Activated naive CD8-positive, alpha-beta T cell treated with anti-CD3 and anti-CD28 coated beads for 36 hours (primary cell): ENCODE measurements at places on chromosomes 2 and 18. TPM values are rescaled to one million over a fixed set of nuclear protein-coding genes. Genes with fewer than 3 reads are reported as not detected.

- no peak overlapping the region for H3K27ac ChIP-seq
- H3K4me1 ChIP-seq = no peaks in the 10 kb centered on the region
- no peak for DNase-seq
- H3K4me3 ChIP-seq = no peak overlapping the region
- H3K27me3 ChIP-seq = no peaks in the 10 kb centered on the region
- no peaks in the 10 kb centered on the region for H3K36me3 ChIP-seq
Observed at GRCh38 chr2:201830666-201831065, 24.3 kb downstream of the CDK15 start.

COLEC11 gene
- total RNA-seq = 0.52 TPM

DNA sequence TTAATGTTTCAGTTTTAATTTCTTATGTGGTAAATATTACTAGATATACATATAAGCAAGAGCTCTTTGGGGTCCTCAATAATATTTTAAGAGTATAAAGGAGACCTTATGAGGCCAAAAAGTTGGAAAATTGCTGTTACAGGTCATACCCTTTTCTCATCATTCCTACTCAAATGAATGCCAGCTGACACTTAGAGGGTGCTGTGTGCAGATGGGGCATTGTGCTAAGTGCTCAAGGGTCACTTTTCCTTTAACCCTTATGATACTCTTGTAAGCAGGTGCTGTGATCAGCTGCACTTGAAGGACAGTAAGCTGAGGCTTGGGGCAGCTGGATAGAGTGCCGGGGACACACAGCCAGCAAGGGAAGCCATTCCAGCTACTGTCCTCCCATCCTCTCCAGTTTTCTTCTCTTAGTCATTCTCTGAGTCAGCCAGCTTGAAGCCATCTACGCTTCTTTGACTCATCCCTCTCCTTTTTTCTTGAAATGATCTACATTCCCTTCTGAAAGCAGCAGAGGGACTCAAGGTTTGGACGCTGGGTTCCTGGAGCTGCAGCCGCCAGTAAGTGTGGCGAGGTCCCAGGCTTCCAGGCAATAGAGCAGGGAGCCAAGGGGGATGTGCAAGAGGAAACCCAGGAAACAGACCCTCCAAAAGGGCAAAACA is 42.0 kb upstream of the CREB1 start:
- no peak for DNase-seq
- H3K27ac ChIP-seq = no peak overlapping the region

DSC3 gene
- 0.56 TPM for total RNA-seq

TCF23 gene
- not detected for total RNA-seq

LRRTM4 gene
- total RNA-seq = not detected

TCF4 gene
- total RNA-seq = 1.4 TPM

GRCh38 chr2:46644690-46645385 is 165.5 kb downstream of the TMEM247 start:
- H3K27me3 ChIP-seq = no peaks in the 10 kb centered on the region
- peaks cover 6% of the 10 kb centered on the region for H3K4me1 ChIP-seq
- no peak overlapping the region for H3K4me3 ChIP-seq
- DNase-seq = no peak
- no peak overlapping the region for H3K27ac ChIP-seq

GRCh38 chr2:107634172-107634571 is 192.5 kb upstream of the RGPD4 start:
- no peaks in the 10 kb centered on the region for H3K4me1 ChIP-seq
- H3K36me3 ChIP-seq = no peaks in the 10 kb centered on the region
- H3K27me3 ChIP-seq = no peaks in the 10 kb centered on the region

WIPF1 gene
- total RNA-seq = 391 TPM

- no peaks in the 10 kb centered on the region for H3K27me3 ChIP-seq
- H3K36me3 ChIP-seq = no peaks in the 10 kb centered on the region
- H3K4me1 ChIP-seq = no peaks in the 10 kb centered on the region
- DNase-seq = no peak
Observed at GRCh38 chr18:25038261-25038660, 313.7 kb downstream of the ZNF521 start.

- H3K27ac ChIP-seq = peak overlapping the region; percentile 98
- H3K4me1 ChIP-seq = peaks cover 54% of the 10 kb centered on the region
- H3K4me3 ChIP-seq = peak overlapping the region; percentile 94
Observed at GRCh38 chr2:156334496-156335478, 2.3 kb upstream of the NR4A2 start.

- no peak for DNase-seq
- no peak overlapping the region for H3K4me3 ChIP-seq
- H3K27ac ChIP-seq = no peak overlapping the region
- H3K27me3 ChIP-seq = no peaks in the 10 kb centered on the region
Observed at GRCh38 chr2:32611366-32611765, 16.5 kb upstream of the TTC27 start.
